Endodermal cell (in vitro differentiated cells): ENCODE measurements at places on chromosomes 16 and 17.

GRCh38 chr16:9425236-9425635 lies 333.8 kb downstream of the HAPSTR1 start:
- no peak for DNase-seq
- H3K27ac ChIP-seq: no peak overlapping the region
- no peaks in the 10 kb centered on the region for H3K4me1 ChIP-seq
- no peaks in the 10 kb centered on the region for H3K27me3 ChIP-seq
- H3K4me3 ChIP-seq: no peak overlapping the region
- no peaks in the 10 kb centered on the region for H3K36me3 ChIP-seq

DNA sequence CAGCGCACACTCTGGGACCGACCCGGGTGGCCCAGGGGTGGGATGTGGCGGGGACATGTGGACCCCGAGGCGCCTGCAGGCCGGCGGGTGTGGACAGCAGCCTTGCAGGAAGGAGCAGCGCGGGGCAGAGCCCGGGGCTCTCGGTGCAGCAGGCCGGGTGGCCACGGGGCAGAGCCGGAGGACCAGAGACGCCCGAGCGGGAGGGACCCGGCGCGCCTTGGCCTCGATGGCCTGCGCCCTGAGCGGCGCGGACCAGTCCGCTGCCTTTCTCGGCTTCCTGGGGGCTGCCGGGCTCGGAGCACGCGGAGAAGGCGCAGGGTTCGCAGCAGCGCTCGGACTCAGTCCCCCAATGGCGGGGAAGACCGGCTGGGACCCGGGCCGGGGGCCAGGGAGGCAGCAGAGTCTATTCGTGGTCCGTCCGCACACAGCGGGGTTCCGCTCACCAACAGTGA lies 43.4 kb downstream of the OSBPL7 start:
- peaks cover 87% of the 10 kb centered on the region for H3K27me3 ChIP-seq
- H3K27ac ChIP-seq: no peak overlapping the region
- H3K36me3 ChIP-seq: no peaks in the 10 kb centered on the region
- no peak for DNase-seq
- H3K4me3 ChIP-seq: no peak overlapping the region

GRCh38 chr16:58393138-58393504 lies 850 bp downstream of the GINS3 start:
- H3K36me3 ChIP-seq: peaks cover 12% of the 10 kb centered on the region
- H3K27me3 ChIP-seq: peaks cover 32% of the 10 kb centered on the region
- no peak for DNase-seq
- peak overlapping the region; percentile 90 for H3K4me3 ChIP-seq
- H3K27ac ChIP-seq: no peak overlapping the region

DNA sequence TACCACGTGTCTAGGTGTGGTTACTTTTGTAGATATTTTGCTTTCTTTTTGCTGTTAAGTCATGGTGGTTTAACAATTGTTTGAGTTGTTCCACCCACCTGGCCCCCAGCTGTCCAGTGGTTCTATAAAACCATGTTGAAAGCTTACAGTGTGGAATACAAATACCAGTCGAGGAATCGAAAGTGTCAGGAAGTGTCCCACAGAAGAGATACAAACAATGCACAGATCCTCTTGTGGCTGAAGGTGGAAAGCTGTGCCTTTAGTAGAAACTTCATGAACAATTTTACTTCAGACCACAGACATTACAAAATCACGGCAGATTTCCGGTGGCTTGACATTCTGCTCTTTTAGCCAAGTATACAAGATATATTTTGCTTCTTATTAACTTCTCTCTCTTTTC lies 782.4 kb upstream of the SOX9 start:
- no peaks in the 10 kb centered on the region for H3K27me3 ChIP-seq
- H3K36me3 ChIP-seq: no peaks in the 10 kb centered on the region
- H3K4me1 ChIP-seq: no peaks in the 10 kb centered on the region
- H3K4me3 ChIP-seq: no peak overlapping the region
- DNase-seq: no peak
- no peak overlapping the region for H3K27ac ChIP-seq

DNA sequence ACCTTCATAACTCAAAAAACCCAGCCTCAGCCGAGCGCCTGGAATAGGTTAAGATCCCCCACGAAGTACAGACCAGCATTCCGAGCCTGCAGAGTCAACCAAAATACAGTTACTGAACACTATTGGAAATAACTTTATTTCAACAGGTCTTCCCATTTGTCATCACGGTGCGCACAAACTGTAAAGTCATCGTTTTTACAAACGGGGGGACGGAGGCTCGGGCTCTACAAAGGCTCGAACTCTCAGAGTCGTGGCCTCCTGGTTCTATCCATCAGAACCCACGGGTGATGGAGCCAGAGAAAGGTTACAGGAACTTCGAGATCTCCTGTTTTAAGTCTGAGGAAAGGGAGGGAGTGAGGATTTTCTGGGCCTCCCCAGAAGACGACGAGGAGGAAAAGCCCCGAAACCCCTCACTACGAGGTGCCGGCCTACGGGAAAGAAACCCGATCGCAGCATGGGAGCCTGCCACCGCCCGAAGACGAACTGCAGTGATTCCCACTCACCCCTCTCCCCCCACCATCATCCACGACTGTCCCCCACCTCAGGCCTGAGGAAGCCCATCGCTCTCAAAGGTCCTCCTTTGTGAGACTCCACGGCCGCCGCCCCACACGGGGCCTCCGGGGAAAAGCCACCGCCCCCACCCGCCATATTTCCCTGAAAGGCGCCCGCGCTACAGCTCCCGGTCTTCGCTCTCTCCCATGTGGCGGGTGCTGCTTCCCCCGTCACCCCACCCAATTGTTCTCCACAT lies 917 bp downstream of the YWHAE start:
- H3K4me1 ChIP-seq: no peaks in the 10 kb centered on the region
- H3K27me3 ChIP-seq: no peaks in the 10 kb centered on the region
- peaks cover 22% of the 10 kb centered on the region for H3K36me3 ChIP-seq
- peak overlapping the region; percentile 100 for H3K27ac ChIP-seq
- no peak for DNase-seq
